Hepatocyte (in vitro differentiated cells): ENCODE measurements at places on chromosomes 3 and 15. TPM values are rescaled to one million over a fixed set of nuclear protein-coding genes. Genes with fewer than 3 reads are reported as not detected.

- no peaks in the 10 kb centered on the region for H3K27me3 ChIP-seq
- no peaks in the 10 kb centered on the region for H3K4me1 ChIP-seq
- H3K36me3 ChIP-seq = no peaks in the 10 kb centered on the region
These were observed 105.7 kb downstream of the MBNL1 start for GRCh38 chr3:152374262-152374990.

GRCh38 chr3:34107669-34108068, 309.2 kb downstream of the PDCD6IP start:
- no peak overlapping the region for H3K4me3 ChIP-seq
- H3K27me3 ChIP-seq = no peaks in the 10 kb centered on the region
- no peak overlapping the region for H3K27ac ChIP-seq
- H3K4me1 ChIP-seq = no peaks in the 10 kb centered on the region
- H3K36me3 ChIP-seq = no peaks in the 10 kb centered on the region

GRCh38 chr15:66253418-66254088, at the start of gene MEGF11:
Gene MEGF11, minus strand, starts transcription at chr15:66253750. Its CDS starts 125,347 bp downstream, at chr15:66128403.
- H3K27ac ChIP-seq = no peak within 1 kb of the TSS
- peak within 1 kb of the TSS; percentile 60 for H3K4me3 ChIP-seq
- H3K36me3 ChIP-seq = no peaks in the 10 kb centered on the region
- DNase-seq = peak; percentile 44

- H3K36me3 ChIP-seq = no peaks in the 10 kb centered on the region
- DNase-seq = no peak
- no peaks in the 10 kb centered on the region for H3K4me1 ChIP-seq
- no peaks in the 10 kb centered on the region for H3K27me3 ChIP-seq
- H3K4me3 ChIP-seq = no peak overlapping the region
- H3K27ac ChIP-seq = no peak overlapping the region
These were observed 232.3 kb upstream of the MRPL3 start for GRCh38 chr3:131735116-131735515.

DNA sequence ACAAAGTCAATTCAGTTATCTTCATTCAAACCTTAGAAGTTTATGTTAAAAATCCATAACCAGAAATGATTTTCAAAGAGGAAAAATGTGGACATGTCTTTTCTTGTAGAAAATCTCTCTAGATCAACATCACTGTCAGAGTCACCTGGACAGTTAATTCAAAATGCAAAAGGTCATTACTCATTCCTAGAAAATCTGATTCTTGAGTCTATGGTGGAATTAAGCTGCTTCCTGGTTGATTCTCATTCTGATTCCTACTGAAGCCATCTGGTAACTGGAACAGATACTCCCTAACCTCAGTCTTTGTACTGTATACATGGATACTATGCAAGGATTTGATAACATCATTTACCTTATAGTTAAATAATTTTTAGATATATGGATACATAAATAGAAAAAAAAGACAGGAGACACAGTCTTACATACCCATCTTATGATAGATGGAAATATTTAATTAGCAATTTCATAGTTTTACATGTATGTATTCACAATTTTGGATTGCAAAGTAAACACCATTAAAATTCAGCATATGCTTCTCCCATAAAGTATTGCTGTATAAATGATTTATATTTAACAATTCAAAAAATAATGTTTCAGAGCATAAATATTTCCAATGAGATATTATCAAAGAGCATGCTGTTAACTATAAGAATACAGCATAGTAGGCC, 693.2 kb upstream of the CCDC54 start:
- H3K4me3 ChIP-seq = no peak overlapping the region
- H3K4me1 ChIP-seq = no peaks in the 10 kb centered on the region
- DNase-seq = no peak
- no peak overlapping the region for H3K27ac ChIP-seq
- no peaks in the 10 kb centered on the region for H3K27me3 ChIP-seq

- no peaks in the 10 kb centered on the region for H3K4me1 ChIP-seq
- DNase-seq = no peak
- peaks cover 5% of the 10 kb centered on the region for H3K36me3 ChIP-seq
- H3K4me3 ChIP-seq = no peak overlapping the region
These were observed 41.5 kb downstream of the TLE3 start for GRCh38 chr15:70056091-70056680.

DNA sequence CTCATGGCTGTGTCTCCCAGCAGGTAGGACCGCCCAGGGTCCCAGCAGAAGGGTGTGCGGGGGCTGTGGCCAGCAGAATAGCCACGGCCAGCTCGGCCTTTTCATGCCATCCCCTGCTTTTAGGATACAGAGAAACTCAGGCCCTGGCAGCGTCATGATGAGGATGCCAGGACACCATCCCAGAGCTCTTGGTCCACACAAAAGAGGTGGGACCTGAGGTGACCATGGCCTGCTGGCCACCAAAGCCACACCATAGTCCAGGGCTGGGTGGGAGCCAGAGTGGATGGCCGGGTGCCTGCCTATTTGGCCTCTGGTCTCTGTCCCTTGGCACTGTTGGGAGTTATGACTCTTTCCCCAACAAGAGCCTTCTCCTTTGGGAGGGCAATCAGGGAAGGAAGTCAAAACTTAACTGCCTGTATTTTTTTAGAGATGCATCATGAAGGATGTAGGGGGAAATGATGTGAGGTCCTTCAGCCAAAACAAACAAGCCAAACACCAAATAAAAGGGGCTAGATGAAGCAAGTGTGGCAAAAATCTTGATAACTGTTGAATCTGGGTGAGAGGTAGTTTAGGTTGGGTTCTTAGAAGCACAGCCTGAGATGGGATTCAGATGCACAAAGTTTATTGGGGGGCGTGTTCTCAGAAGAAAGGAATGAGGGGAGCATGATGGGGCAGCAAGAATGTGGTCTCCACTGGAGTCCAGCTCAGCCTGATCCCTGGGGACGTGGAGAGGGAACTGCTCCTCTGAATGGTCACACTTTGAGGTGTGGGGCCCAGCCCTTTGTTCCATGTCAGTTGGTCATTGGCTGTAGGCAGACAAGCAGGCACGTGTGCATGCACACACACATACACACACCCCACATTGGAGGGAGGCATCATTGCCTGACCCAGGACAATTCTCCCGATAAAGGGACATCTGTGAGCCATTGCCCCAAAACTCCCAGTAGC, 33.2 kb downstream of the SMAD6 start:
- no peaks in the 10 kb centered on the region for H3K36me3 ChIP-seq
- DNase-seq = no peak
- H3K4me3 ChIP-seq = no peak overlapping the region
- no peak overlapping the region for H3K27ac ChIP-seq
- no peaks in the 10 kb centered on the region for H3K27me3 ChIP-seq
- peaks cover 2% of the 10 kb centered on the region for H3K4me1 ChIP-seq

DNA sequence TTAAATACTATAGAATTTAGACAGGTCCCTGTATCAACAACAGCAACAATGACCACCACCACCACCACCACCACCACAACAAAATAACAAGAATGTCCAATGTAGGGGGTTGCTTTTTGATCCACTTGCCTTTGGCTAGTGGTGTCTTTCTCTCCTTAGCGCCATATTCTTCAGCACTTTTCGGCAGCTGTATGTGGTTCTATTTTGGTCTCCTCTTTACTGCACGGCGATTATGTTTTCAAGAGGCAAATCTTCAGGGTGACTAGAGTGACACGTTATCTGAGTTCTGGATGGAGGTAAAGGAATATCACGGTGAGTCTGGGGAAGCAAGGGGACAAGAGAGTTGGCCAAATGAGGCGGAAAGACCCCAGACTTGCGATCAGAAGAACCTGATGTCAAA, 56.1 kb downstream of the ST6GAL1 start:
- no peaks in the 10 kb centered on the region for H3K27me3 ChIP-seq
- no peak overlapping the region for H3K27ac ChIP-seq
- DNase-seq = no peak
- no peaks in the 10 kb centered on the region for H3K36me3 ChIP-seq
- H3K4me1 ChIP-seq = no peaks in the 10 kb centered on the region

DNA sequence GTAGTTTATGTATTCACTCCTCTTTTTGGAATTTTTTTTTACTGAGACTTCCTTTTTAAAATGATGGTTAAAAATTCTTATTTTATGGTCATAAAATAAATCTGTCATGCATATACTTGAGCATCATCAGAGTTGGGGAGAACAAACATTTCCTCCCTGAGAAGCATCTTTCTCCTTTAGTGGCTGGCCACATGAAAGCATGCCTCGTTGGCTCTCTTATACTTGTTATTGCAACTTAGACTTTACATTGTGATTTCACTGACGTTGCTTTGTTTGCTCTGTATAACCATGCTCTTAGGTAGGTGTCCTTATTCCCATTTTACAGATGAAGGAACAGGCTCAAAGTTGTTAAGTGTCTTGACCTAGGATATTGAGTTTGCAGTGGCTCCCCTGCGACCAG, 18.1 kb downstream of the BBX start:
- H3K4me1 ChIP-seq = no peaks in the 10 kb centered on the region
- no peak for DNase-seq
- H3K4me3 ChIP-seq = no peak overlapping the region

GRCh38 chr15:69881302-69881670, 216.4 kb downstream of the TLE3 start:
- H3K4me3 ChIP-seq = no peak overlapping the region
- peak; percentile 24 for DNase-seq
- no peaks in the 10 kb centered on the region for H3K4me1 ChIP-seq
- no peak overlapping the region for H3K27ac ChIP-seq
- no peaks in the 10 kb centered on the region for H3K27me3 ChIP-seq

- H3K27ac ChIP-seq = no peak overlapping the region
- H3K36me3 ChIP-seq = no peaks in the 10 kb centered on the region
- H3K27me3 ChIP-seq = no peaks in the 10 kb centered on the region
- H3K4me1 ChIP-seq = no peaks in the 10 kb centered on the region
- DNase-seq = peak; percentile 82
These were observed 31.5 kb upstream of the AP4E1 start for GRCh38 chr15:50876989-50877360.

DNA sequence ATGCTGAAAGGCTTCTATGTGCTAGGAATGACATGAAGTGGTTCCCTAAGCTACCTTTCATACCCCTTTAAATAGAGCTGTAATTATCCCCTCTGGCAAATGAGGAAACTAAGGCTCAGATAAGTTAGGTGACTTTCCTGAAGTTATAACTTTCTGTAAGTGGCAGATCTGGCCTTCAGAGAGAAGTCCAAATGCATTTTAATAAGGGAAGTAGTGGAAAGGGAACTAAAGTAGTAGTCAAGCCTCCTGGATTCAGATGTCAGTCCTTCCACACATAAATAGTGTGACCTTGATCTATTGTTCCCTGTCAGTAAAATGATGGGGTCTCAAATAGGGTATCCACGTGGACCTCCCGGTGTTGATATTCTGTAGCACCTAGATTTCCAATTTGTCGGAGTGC, 277.7 kb downstream of the EDEM1 start:
- H3K27ac ChIP-seq = no peak overlapping the region
- H3K4me3 ChIP-seq = no peak overlapping the region
- no peaks in the 10 kb centered on the region for H3K36me3 ChIP-seq
- no peaks in the 10 kb centered on the region for H3K27me3 ChIP-seq
- no peaks in the 10 kb centered on the region for H3K4me1 ChIP-seq

GRCh38 chr3:170196833-170197232, 15.3 kb upstream of the PHC3 start:
- no peak for DNase-seq
- no peaks in the 10 kb centered on the region for H3K27me3 ChIP-seq
- no peak overlapping the region for H3K4me3 ChIP-seq
- H3K4me1 ChIP-seq = no peaks in the 10 kb centered on the region

DNA sequence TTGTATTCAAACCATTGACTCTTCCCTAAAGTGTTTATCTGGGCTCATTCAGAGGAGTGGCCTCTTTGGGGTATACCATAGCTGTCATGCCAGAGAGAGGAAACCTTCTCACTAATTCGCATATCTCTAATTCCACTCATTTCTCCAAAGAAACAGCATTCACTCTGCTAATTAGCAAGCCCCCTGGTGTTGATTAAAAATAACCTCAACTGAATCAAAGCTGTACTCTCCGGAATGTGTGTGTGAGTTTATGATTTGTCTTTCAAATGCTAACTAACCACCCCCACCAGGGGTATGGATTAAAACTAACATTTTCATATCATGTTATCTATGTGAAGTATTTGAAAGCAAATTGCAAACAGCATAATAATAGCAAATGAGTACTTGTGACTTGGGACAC, 45.5 kb downstream of the PAQR5 start:
- no peak overlapping the region for H3K4me3 ChIP-seq
- no peak overlapping the region for H3K27ac ChIP-seq
- no peaks in the 10 kb centered on the region for H3K27me3 ChIP-seq
- no peak for DNase-seq
- H3K4me1 ChIP-seq = no peaks in the 10 kb centered on the region

GRCh38 chr3:39433642-39434041, 27.1 kb downstream of the RPSA start:
- H3K27ac ChIP-seq = no peak overlapping the region
- DNase-seq = no peak
- no peak overlapping the region for H3K4me3 ChIP-seq
- H3K36me3 ChIP-seq = no peaks in the 10 kb centered on the region
- H3K4me1 ChIP-seq = no peaks in the 10 kb centered on the region
- H3K27me3 ChIP-seq = no peaks in the 10 kb centered on the region

DNA sequence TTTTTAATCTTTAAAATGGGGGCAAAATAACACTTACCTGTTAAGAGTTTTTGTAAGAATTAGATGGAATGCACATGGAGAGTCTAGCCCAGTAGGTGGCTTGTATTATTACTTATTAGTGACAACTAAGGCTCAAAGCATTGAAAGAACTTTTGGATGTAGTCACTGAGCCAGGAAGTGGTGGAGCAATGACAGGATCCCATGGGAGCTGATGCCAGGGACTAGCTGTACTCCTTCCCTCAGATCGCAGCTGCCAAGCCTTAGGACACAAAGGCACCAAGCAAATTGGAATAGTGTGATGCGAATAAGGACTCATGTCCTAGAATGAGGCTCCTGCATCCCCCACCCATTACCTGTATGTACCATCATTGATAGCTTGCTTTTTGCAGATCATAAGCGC, 370.4 kb upstream of the RGMA start:
- no peaks in the 10 kb centered on the region for H3K27me3 ChIP-seq
- no peak for DNase-seq
- no peaks in the 10 kb centered on the region for H3K4me1 ChIP-seq
- no peak overlapping the region for H3K4me3 ChIP-seq
- no peak overlapping the region for H3K27ac ChIP-seq

GRCh38 chr15:45594319-45594718, 7.1 kb downstream of the BLOC1S6 start:
- H3K36me3 ChIP-seq = peaks cover 5% of the 10 kb centered on the region
- peak overlapping the region; percentile 71 for H3K27ac ChIP-seq
- no peak overlapping the region for H3K4me3 ChIP-seq
- peaks cover 4% of the 10 kb centered on the region for H3K4me1 ChIP-seq
- no peak for DNase-seq
- H3K27me3 ChIP-seq = no peaks in the 10 kb centered on the region

GRCh38 chr15:82952158-82953081, at the start of gene HOMER2:
Gene HOMER2, minus strand, starts transcription at chr15:82952720. Its CDS starts 185 bp downstream, at chr15:82952535.
- H3K27ac ChIP-seq = no peak within 1 kb of the TSS
- H3K27me3 ChIP-seq = peaks cover 19% of the 10 kb centered on the region
- no peaks in the 10 kb centered on the region for H3K4me1 ChIP-seq
- no peaks in the 10 kb centered on the region for H3K36me3 ChIP-seq

- no peak overlapping the region for H3K4me3 ChIP-seq
- peaks cover 12% of the 10 kb centered on the region for H3K4me1 ChIP-seq
- no peaks in the 10 kb centered on the region for H3K36me3 ChIP-seq
- no peaks in the 10 kb centered on the region for H3K27me3 ChIP-seq
- H3K27ac ChIP-seq = no peak overlapping the region
These were observed 54.2 kb upstream of the CGNL1 start for GRCh38 chr15:57321973-57322601.

FYCO1 gene
- 23.0 and 26.8 TPM in 2 replicates for total RNA-seq

FOXL2 gene
- total RNA-seq = not detected in 2 replicates

SUCNR1 gene
- total RNA-seq = 0.80 and 1.7 TPM in 2 replicates

FSTL1 gene
- 344 and 390 TPM in 2 replicates for total RNA-seq

NOX5 gene
- total RNA-seq = 0.13 TPM in 1 of 2 replicates, not detected in the other

CACNA2D2 gene
- total RNA-seq = 0.87 and 1.2 TPM in 2 replicates

KBTBD13 gene
- total RNA-seq = not detected in 2 replicates
